ENCODE measurements at places on chromosomes 3 and 15.

- no peak for DNase-seq
Measured at GRCh38 chr15:46892621-46893160, 824.6 kb upstream of the SEMA6D start.

DNA sequence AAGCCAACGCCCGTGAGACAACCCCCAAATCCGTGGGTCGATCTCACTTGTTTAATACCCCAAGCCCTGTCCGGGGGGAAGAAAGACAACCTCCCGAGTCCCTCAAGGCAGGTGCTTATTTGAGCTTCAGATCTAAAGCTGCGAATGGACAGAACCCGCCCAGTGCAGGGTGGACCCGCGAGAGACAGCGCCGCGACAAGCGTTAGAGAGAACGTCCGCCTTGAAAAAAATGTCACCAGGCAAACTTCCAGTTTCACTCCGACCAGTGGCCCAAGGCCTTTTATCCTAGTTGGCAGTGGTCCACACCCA is 740 bp upstream of the OXSR1 start:
- DNase-seq = no peak

DNA sequence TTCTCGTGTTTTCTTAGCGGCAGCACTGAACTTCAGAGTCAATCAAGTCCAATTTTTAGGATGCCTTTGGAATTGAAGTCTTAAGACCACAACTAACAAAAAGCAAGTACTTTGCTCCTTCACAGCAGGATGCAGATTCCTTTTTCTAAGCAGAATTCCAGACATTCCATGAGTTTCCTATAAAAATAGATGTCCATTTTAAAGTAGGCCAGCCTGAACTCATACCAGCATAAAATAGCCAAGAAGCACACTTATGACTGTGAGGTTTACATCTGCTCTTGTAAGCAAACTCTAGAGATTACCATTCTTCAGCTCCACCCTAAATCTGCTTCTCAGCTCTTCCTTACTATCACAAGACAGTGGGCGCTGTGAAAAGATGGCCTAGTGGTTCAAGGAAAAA is 85.8 kb downstream of the THBS1 start:
- no peak for DNase-seq

GRCh38 chr3:16311960-16312451 is 47.0 kb downstream of the OXNAD1 start:
- DNase-seq = peak; percentile 76

GRCh38 chr3:160904691-160905090 is 148.7 kb downstream of the PPM1L start:
- no peak for DNase-seq

DNA sequence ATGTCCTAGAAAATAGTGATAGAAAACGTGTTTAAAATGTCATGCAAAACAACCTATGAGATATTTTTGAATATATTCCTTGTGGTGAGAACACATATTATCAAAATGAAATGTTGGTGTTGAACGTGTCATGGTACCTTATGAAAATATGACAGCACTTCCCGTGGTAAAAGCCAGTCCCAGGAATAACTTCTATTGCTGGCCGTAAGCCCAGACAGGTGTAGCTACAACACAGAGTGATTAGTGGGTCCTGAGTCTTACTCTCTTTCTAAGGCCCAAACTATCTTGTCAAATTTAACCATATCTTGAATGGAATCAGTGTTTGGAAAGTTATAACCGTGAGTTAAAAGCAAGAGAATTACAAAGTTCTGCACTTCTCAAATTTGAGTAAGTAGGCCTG is 24.1 kb downstream of the RARB start:
- no peak for DNase-seq

DNA sequence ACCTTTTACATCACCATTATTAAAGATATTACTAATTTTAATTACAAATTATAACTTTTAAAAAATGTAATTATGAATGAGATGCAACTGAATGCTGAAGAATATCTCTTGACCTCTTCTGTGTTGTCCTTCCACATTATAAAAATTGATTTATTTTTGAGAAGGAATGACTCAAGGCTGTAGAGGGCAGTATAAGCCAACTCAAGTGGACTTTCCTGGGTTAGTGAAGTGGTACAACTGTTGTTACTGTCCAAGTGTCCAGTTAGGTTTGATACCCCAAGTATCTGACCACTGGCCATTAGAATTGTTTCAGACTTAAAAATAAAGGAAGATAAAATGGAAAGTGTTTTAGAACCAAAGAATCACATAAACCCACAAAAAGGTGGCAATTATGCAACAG is 51.9 kb downstream of the BBX start:
- DNase-seq = no peak

DNA sequence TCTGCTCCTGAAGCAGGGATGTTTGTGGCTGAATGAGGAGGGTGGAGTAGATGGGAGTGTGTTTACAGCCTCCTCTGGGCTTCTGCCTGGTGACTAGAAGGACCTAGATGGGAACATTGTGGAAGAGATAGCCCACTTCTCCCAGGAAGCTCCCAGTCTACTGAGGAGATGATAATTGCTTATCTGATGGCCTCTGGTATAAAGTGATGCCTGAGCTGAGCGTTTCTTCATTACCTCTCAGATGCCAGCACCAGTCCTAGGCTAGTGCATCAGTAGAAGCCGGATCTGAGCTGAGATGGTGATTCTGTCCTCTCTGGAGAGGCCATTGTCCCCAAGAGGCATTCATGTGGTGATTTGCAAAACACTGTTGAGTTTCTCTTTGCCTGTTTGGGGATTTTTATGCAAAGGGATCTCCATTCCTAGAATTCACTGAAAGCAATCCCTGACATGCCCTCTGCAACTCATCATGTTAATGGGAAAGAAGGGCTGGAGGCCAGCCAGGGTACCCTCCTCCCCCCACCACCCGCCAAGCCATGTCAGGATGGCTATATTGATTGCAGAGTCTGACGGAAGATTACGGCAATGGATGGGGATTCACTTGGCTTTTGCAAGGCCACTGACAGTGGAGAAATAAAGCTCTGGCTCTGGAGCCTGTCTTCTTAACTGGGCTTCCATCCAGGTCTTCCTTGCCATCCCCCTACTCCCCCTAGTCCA is 166.4 kb upstream of the ROPN1 start:
- DNase-seq = no peak

DNA sequence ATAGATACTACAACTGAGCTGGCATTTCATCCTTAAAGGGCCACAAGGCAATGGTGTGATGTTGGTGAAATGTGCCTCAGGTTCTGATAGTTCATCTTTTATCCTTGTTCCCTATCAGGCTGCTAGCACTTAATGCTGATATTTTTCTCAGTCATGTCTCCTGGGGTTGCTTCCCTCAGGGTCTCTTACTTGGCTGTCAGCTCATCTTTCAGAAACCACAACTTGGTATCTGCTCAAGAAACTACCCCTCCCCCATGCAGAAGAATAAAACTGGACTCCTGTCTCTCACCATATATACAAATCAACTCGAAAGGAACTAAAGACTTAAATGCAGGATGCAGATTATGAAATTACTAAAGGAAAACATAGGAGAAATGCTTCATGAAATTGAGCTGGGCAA is 308.1 kb downstream of the CHST2 start:
- DNase-seq = no peak

DNA sequence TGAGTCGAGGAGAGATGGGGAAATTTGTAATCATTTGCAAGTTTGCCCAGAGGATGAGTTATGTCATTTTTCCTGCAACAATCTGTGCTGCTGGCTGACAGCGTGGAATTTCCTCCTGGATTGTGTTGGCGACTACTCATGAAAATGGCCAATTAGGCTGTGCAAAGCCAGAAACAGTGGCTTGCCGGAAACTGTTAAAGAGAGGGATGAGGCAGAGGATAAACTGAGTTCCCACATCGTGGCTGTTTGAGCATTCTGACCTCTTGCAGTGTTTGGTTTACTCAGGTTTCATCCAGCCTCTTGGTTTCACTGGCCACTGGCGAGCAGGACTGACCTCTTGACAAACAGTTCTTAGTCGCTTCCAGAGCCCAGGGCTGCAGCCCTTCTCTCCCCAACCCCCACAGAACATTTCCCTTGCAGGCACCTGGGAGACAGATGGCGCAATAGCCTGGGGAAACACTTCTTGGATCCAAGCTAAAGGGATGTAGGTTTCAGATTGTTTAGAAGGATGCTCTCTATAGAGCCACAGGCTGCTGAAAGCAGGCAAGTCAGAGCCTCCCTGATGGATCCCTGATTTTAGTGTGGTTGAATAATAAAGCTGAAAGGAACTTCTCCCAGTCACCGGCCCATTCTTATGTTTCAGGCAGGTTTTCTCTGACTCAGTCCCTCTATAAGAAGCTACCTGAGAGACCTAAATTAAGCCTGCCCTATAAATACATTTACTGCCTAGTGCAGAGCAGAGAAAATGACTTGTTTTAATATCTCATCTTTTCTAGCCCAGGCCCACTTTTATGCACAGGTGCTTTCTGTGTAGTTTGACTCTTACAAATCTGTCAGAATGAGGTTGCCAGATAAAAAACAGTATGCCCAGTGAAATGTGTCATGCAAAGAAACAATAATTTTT is 92.8 kb upstream of the UBE2E1 start:
- DNase-seq = no peak

DNA sequence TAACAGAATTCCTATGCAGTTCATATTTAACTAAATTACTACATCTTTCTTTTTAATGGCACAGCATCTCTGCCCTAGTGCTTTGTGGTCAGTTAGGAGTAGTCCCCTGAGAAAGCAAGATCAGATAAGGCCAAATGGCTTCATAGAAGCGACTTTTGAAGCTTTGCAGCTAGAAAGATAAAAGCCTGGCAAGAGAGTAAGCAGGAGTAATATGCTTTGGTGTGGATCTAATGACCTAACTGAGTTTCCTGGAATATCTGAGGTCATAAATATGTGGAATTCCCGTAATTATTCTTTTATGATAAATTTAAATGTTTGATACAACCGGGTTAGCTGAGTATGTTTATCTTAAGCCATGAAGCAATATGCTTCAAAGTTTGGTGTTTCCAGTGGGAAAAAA is 374.9 kb upstream of the LRRC3B start:
- no peak for DNase-seq

DNA sequence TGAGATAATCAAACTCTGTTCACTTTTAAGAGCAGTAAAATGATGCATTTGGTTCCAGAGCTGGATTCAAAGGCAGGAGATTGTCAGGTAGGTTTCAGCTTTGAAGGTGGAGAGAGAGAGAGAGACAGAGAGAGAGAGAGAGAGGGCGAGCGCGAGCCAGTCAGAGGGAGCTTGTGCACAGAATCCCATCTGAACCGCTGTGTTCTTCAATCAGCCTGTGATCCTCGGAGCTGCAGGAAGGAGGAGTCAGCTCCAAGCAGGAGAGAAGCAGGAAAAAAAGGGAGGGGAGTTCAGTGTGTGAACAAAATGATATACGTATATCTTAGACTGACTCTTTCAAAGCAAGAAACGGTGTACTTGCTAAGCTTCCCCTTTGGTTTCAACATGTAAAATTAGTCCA is at the start of gene GPR149:
GPR149 (minus strand) TSS at position 177 of the 400 bp plus-strand sequence. CDS start 575 bp downstream, outside the sequence.
- no peak for DNase-seq
